ENCODE measurements at places on chromosomes 16 and 17.

DNA sequence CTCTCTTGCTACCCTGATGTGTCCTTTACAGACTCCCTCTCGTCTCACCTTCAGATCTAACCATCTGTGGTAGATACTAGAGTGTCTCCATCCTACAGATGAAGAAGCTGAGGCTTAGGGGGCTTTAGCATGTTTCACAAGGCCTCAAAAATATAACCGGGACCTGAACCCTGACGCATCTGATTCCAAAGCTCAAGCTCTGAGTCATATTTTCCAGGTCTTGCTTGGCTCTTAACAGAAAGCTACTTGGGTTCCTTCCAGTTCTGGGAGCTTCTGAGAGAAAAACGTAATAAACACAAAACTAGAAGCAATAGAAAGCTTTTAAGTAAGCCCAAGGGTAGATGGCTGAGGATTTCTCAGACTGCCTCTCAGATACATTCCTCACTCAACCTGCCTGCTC lies 224.3 kb upstream of the EEF2KMT start:
- DNase-seq: no peak

DNA sequence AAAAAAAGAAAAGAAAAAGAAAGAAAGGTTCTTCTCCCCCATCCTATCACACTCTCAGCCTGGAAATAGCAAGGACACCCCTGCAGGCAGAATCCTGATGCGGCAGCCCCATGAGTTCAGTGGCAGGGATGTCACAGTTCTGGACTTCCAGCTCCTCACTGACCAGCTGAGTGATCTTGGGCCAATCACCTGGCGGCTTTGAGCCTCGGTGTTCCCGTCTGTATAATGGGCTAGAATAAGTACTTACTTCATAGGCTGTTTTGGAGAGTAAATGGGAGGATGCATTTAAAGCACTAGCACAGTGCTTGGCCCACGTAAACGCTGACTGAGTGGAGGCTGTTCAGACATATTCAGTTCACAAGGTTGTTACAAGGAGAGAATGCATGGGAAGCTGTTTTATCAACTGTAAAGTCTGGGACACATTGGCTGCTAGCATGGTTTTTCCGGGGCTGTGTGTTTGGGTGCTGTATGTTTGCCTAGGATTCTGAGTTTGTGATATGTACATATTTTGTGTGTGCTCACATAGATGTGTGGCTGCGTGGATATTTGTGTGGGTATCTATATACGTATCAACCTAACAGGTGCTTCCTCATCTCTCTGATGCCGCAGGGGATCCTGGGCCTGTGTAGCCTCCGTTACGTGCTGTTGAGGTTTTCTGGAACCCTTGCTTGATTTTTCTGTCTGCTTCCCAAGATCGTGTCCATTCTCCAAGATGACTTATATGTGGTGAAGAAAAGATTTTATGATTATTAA lies 3.4 kb downstream of the BHLHA9 start:
- no peak for DNase-seq

DNA sequence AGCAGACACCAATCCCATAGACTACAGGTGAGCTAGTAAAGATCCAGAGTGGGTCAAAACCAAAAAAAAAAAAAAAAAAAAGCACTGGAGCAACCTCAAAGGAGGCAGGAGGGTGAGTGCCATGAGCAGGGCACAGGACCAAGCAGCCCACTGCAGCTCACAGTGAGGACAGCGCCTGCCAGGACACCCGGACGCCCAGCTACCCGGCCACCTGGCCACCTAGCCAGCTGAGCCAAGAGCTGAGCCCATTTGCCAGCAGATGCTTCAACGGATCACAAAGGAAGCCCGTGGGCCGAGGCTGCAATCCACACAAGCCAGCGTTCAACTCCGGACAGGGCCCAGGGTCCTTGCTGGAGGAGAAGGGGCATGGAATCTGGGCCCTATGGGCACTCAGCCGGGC lies 15.1 kb downstream of the AXIN1 start:
- no peak for DNase-seq

GRCh38 chr16:87706278-87707000 lies 59.3 kb downstream of the KLHDC4 start:
- DNase-seq: peak; percentile 71

DNA sequence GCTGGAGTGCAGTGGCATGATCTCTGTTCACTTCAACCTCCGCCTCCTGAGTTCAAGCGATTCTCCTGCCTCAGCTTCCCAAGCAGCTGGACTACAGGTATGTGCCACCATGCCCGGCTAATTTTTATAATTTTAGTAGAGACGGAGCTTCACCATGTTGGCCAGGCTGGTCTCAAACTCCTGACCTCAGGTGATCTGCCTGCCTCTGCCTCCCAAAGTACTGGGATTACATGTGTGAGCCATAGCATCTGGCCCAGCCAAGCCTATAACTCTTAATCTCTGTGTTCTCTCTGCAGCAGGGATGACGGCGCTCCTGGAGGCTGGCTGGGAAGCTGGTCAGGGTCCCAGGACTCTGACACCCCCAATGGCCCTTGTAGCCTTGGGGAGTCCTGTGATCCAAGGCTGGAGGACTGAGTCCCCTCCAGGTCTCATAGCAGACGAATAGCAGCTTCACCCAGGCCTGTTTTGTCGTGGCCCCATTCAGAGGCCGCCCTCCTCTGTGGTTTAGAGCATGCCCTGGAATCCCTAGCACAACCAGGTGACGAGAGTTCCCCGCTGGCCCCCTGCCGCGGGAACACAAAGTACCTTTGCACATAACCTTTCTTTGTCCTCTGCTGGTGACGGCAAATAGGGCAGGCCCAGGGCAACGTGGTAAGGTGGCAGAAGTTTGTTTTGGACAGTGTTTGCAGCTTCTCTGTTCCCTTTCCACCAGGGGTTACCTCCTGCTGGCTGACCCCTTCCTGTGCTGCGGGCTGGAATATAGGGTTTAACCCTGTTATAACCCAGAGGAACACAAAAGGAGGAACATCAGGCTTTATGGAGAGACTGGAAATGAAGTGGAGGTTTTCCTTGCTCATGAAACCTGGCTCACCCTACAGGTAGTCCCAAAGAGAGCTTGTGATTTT lies 43.0 kb upstream of the TOB1 start:
- no peak for DNase-seq

DNA sequence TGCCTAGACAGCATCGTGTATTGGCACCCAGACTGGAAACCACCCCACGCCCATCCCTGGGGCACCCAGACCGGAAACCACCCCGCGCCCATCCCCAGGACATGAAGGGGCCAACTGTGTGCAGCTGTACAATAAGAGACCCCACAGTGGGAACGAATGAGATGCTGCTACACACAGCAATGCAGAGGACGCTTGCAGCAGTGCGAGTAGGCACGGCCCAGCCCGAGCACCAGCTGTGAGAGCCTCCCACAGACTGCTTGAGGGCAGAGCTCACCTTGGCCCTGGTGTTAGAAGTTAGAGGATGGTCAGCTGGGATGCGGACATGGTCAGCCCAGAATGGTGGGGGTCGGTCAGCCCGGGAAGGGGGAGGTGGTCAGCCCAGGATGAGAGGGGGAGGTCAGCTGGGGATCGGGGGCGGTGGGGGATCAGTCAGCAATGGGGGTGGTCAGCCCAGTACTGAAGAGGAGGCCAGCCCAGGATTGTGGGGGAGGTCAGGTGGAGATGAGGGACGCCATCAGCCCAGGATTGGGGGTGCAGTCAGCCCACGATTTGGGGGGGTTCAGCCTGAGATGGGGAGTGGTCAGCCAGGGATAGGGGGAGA lies 340.0 kb downstream of the C16orf95 start:
- DNase-seq: no peak

DNA sequence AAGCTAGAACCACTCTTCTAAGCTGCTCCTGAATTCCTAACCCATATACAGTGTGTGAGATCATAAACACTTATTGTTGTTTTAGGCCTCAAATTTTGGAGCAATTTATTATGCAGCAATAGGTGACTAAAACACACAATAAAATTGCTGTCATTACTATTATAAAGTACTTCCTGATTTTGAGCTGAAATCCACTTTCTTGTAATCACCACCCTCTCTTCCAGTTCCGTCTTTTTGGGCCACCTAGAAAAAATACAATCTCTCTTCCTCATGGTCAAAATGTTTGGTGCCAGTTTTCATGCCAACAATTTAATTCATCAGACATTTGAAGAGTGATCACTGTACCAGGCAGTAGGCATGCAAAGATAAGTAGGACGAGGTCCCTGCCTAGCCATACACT lies 43.3 kb upstream of the NF1 start:
- DNase-seq: no peak

DNA sequence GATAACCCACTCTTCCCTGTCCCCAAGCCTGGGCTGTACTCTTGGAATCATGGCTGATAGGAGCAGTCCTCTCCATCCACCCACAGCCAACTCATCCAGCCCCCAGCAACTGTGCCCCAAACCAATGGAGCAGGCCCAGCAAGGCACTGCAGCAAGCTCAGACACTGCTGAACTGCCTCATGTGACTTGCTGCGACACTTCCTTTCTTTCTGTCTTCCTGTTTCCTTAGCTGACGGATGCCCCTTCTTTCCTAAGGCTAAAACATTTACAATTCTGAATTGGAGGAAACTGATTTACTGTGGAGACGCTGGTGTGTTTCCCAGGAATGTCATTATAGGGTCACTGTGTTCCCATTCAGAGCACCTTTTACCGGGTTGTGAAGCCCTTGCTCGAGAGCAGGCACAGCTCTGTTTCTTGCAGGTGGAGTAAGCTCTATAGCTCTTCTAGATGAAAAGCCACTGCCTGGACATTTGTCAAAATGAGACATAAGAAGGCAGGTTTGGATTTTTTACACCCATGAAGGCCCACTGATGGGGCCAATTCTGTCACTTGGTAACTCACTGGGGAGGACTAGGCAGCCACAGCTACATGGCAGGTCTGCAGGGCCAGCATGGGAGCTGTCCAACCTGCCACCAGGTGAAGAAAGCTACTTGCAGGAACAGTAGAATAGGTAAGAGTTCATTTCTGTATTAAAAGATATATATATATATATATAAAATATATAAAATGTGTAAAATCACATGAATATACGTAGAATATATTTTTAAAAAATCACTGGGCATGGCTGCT lies 27.4 kb downstream of the TMEM11 start:
- DNase-seq: no peak

DNA sequence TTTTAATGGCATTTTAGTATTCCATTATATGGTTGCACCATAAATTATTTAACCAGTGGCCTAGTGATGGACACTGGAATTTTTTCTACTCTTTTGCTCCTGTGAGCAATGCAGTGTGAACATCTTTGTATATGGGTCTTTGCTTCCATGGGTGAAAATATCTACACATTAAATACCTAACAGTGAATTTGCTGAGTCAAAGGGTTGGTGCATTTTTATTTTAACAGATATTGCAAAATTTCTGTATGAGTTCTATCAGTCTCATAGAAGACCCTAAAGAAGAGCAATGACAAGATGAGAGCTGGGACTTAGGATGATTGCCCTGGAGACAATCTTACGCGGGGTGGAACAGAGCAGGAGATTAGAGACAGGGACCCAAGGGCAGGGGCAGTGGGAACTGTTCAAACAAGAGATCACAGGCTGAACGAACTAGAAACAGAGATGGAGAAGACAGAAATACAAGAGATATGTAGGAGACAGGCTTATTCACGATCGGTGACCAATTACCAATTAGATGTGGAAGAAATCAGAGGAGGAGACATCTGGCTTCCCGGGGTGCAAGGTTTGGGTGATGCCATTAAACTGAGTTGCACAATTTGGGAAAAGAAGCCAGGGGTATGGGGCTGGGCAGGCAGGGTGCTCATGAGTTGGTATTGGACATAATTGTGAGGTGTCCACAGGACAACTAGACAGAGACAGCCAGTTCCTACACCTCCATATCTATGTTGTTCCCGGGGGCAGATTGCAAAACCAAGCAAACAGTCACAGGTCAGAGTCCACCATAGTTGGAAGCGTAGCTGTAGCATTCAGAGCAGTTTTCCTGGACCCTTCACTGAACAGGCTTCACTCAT lies 39.9 kb upstream of the LONP2 start:
- no peak for DNase-seq

DNA sequence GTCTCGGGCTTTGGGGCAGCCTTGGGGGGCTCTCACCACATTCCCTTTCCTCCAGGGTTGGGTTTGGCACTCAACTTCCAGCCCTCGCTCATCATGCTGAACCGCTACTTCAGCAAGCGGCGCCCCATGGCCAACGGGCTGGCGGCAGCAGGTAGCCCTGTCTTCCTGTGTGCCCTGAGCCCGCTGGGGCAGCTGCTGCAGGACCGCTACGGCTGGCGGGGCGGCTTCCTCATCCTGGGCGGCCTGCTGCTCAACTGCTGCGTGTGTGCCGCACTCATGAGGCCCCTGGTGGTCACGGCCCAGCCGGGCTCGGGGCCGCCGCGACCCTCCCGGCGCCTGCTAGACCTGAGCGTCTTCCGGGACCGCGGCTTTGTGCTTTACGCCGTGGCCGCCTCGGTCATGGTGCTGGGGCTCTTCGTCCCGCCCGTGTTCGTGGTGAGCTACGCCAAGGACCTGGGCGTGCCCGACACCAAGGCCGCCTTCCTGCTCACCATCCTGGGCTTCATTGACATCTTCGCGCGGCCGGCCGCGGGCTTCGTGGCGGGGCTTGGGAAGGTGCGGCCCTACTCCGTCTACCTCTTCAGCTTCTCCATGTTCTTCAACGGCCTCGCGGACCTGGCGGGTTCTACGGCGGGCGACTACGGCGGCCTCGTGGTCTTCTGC lies 8.4 kb downstream of the SLC16A3 start:
- DNase-seq: no peak

DNA sequence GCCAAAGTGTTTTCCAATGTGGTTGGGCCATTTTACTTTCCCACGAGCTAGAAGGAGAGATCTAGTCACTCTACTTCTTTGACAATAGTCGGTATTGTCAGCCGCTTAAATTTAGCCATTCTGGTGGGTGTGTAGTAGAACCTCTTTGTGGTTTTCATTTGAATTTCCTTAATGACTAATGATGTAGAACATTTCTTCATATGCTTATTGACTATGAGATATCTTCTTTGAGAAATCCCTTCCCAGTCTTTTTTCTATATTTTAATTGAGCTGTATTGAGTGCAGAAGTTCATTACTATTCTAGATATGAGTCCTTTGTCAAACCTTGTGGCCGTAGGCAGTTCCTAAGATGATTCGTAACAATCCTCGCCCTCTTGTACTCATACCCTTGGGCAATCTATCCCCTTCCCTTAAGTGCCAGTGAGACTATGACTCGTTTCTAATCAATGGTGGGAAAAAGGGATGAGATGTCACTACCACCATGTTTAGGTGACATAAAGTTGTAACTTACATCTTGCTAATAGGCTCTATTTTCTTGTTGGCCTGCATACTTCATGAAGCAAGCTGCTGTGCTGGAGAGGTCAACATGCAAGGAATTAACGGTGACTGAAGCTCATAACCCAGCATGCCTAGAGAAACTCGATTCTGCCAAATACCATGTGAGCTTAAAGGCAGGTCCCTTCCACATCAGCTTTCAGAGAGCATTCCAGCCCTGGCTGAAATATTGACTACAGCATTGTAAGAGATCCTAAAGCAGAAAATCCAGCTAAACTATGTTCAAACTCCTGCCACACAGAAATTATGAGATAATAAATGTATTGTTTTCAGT lies 817.9 kb upstream of the SOX9 start:
- no peak for DNase-seq

All from NCI-H2107 (cell line).